A549 treated with DMSO at 1 μM for 4 hours (cell line): ENCODE measurements at places on chromosomes 6 and 20. TPM values are rescaled to one million over a fixed set of nuclear protein-coding genes. Genes with fewer than 3 reads are reported as not detected.

TRIM15 gene
- 0.04 TPM in 1 of 5 replicates, not detected in the others for total RNA-seq

MUC22 gene
- total RNA-seq: 0.01 to 0.02 TPM (median 0.02 TPM) in 3 of 5 replicates, not detected in the others

C6orf118 gene
- 0.05 to 0.28 TPM (median 0.16 TPM) in 5 replicates for total RNA-seq

PRDM13 gene
- total RNA-seq: 0.83 to 1.2 TPM (median 0.93 TPM) in 5 replicates

GNAS-AS1 gene
- not detected in 5 replicates for total RNA-seq

ZBTB2 gene
- 15.8 to 18.1 TPM (median 16.9 TPM) in 5 replicates for total RNA-seq

BPIFB2 gene
- total RNA-seq: not detected in 5 replicates

FRS3 gene
- total RNA-seq: 1.9 to 2.7 TPM (median 2.5 TPM) in 5 replicates

SYNJ2 gene
- 61.8 to 71.2 TPM (median 68.5 TPM) in 5 replicates for total RNA-seq

PDE10A gene
- 32.3 to 38.5 TPM (median 35.3 TPM) in 5 replicates for total RNA-seq

CRYBG1 gene
- 0.46 to 0.92 TPM (median 0.64 TPM) in 5 replicates for total RNA-seq

PGC gene
- total RNA-seq: not detected in 5 replicates

CFAP206 gene
- total RNA-seq: 0.47 to 0.93 TPM (median 0.56 TPM) in 5 replicates

PDYN gene
- total RNA-seq: not detected in 5 replicates

MOXD1 gene
- total RNA-seq: 1.5 to 2.4 TPM (median 2.0 TPM) in 5 replicates

BCAS4 gene
- total RNA-seq: 24.9 to 31.9 TPM (median 29.9 TPM) in 5 replicates

TCF15 gene
- total RNA-seq: not detected in 5 replicates

HLA-DRB1 gene
- not detected in 5 replicates for total RNA-seq

ANKEF1 gene
- total RNA-seq: 6.9 to 10.0 TPM (median 8.7 TPM) in 5 replicates

HSD17B8 gene
- total RNA-seq: 13.1 to 16.0 TPM (median 14.4 TPM) in 5 replicates

OR14J1 gene
- not detected in 5 replicates for total RNA-seq

C20orf202 gene
- total RNA-seq: 0.05 TPM in 1 of 5 replicates, not detected in the others
